ENCODE measurements at places on chromosomes 13 and 19. TPM values are rescaled to one million over a fixed set of nuclear protein-coding genes. Genes with fewer than 3 reads are reported as not detected.

The KRTDAP gene
- not detected for total RNA-seq

The ATP12A gene
- total RNA-seq = not detected

The POGLUT2 gene
- total RNA-seq = 9.0 TPM

DNA sequence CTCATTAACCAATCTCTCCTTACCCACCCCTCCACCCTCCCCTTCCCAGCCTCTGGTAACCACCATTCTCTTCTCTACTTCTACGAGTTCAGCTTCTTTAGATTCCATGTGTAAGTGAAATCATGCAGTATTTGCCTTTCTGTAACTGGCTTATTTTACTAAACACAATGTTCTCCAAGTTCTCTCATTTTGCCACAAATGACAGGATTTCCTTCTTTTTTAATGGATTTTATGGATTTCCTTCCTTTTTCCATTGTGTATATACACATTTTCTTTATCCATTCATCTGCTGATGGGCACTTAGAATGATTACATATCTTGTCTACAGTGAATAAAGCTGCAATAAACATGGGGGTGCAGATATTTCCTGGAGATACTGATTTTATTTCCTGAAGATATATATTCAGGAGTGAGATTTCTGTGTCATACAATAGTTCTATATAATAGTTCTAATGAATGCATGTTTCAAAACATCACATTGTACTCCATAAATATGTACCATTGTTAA is 20.2 kb downstream of the KCTD12 start:
- no peaks in the 10 kb centered on the region for H3K36me3 ChIP-seq
- no peak overlapping the region for H3K27ac ChIP-seq
- no peaks in the 10 kb centered on the region for H3K27me3 ChIP-seq
- DNase-seq = no peak
- H3K4me1 ChIP-seq = peaks cover 8% of the 10 kb centered on the region

DNA sequence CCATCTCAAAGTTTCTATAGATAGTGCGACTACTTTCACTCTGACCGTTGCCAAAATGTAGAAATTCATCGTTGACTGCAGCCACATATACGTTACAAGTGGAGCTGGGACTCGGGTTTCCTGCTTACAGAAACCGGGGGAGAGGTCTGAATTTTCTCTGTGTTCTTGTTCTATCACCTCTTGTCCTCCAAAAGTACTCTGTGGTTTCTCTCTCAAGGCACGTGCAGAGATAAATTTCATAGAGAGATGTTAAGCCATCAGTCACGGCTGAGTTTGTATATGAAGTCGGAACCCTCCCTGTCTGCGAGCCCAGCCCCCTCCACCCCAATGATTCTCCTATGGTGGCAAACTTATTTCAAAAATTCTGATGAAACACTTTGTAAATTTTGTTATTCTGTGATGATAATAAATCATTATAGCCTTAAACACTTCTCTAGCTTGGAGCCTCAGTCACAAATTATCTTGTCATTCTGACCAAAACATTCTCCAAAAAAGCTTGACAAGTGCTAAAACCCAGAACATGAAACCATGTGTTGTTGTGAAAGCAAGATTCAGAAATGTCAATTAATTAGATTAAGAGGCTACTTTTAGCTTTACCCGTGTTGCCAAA is 87.5 kb downstream of the TSHZ3 start:
- no peak for DNase-seq
- H3K27me3 ChIP-seq = no peaks in the 10 kb centered on the region
- no peak overlapping the region for H3K27ac ChIP-seq
- H3K4me1 ChIP-seq = no peaks in the 10 kb centered on the region
- H3K4me3 ChIP-seq = no peak overlapping the region
- no peaks in the 10 kb centered on the region for H3K36me3 ChIP-seq
